NCI-H1436 (cell line): ENCODE measurements at places on chromosomes 5 and 9.

DNA sequence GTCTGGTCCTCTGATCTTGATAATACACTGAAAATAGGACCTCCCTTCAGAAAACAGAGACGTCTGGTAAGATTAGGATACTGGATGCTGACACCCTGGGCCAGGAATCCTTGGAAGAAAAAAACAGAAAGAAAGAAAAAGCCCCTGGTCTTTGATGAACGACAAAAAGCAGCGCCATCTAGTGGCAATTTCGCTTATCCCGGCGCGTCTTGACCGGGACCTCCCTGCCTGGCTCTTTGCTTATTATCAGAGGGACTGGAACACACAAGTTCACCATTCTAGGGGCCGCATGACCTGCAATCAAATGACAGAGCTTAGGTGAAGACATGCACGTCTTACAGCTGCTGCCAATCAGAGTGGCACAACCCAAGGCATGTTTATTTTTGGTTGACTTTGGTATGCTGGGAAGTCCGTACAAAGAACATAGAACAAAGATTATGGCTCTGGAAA, 114.9 kb upstream of the NFIB start:
- peak; percentile 79 for DNase-seq

- DNase-seq = no peak
Measured at GRCh38 chr5:57598756-57599155, 116.1 kb upstream of the ACTBL2 start.

DNA sequence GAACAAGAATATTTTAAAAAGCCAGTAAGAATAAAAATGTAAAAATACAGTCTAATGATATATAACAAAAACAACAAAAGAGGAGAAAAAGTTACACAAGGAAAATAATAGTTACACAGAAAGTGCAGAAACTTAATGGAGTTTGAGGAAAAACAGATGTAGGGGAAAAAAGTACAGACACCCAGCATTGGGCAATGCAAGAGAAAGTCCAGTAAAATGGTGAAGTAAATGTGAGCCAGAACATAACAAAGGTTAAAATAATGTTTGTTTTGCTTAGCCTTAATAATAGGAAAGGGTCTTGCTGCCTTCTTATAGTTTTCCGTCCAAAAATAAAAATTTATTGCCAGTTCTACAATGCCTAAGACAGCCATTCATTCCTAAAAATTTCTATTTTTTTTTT, 364.2 kb downstream of the NNT start:
- DNase-seq = no peak

- no peak for DNase-seq
Measured at GRCh38 chr9:96868709-96869108, 14.4 kb upstream of the ZNF782 start.

- DNase-seq = no peak
Measured at GRCh38 chr5:175837171-175837699, 34.1 kb upstream of the CPLX2 start.

GRCh38 chr5:15791859-15792258, 291.9 kb downstream of the FBXL7 start:
- no peak for DNase-seq

- no peak for DNase-seq
Measured at GRCh38 chr9:2216591-2216990, 201.4 kb downstream of the SMARCA2 start.

GRCh38 chr9:108615152-108615551, 240.6 kb downstream of the ACTL7B start:
- DNase-seq = no peak

GRCh38 chr9:95477441-95477840, 39.3 kb downstream of the PTCH1 start:
- DNase-seq = no peak

DNA sequence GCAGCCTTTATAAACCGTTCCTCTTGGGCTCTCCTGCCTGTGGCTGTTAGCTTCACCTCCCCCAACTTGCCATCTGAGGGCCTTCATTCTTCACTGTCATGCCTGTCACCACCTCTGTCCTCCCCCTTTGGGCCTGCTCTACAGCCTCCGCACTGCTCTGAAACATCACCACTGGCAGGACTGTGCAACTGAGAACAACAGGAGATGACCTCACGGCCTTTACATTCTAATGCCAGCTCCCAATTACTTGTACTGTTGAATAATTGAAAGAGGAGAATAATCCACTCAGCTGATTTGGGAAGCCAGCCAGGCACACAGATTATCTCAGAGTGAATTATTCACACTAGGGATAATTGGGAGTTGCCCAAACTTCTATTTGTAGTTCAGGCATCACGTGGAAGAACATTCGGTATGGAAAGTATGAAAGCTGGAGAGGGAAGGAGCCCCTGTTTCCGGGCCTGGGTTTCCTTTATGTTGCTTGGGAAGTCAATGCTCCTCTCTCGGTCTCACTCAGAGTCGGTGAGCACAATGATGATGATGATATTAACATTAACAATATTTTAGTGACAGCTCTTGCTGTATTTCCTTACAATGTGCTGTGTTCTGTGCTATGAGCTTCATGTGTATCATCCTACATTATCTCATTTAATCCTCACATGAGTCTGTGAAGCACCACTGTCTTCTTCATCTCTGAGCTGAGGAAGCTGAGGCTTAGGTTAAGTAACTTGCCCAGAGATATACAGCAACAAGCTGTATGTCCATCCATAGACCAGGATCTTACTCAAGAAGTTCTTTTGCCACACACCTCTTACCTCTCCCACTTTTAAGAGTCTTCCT, 99.3 kb upstream of the LRRTM2 start:
- no peak for DNase-seq

DNA sequence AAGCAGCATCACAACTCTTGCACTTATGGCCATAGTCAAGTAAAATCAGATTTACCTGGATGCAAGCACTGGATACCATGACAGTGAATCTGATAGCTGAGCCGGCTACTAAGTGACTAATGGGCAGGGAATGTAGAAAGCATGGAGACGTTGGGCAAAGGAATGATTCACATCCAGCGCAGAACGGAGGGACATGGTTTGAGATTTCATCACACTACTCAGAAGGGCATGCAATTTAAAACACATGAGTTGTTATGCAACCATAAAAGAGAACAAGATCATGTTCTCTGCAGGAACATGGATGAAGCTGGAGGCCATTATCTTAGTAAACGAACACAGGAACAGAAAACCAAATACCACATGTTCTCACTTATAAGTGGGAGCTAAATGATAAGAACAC, 169.1 kb upstream of the PIK3R1 start:
- DNase-seq = no peak

- no peak for DNase-seq
Measured at GRCh38 chr9:136675477-136676296, 11.6 kb downstream of the AGPAT2 start.

- no peak for DNase-seq
Measured at GRCh38 chr5:74111764-74112163, 485.8 kb downstream of the ARHGEF28 start.

GRCh38 chr5:32984851-32985610, 273.9 kb downstream of the NPR3 start:
- DNase-seq = no peak

DNA sequence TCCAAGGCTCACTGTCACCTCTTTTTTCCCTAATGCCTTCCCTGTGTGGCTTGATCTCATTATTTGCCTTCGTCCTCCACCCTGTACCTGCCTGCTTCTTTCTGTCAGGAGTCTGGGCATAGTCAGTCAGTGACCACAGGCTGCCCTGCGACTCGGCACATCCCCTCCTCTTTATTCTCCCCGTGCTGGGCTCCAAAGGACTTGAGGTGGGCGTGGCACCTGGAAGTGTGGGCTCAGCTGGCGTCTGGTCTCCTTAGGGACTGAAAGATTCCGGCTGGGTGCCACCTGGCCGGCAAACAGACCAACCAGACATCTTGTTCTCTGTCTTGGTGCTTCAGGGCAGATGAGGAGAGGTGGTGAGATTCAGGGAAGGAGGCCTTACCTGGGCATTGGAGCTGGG, 29.6 kb upstream of the PRDM12 start:
- DNase-seq = no peak

DNA sequence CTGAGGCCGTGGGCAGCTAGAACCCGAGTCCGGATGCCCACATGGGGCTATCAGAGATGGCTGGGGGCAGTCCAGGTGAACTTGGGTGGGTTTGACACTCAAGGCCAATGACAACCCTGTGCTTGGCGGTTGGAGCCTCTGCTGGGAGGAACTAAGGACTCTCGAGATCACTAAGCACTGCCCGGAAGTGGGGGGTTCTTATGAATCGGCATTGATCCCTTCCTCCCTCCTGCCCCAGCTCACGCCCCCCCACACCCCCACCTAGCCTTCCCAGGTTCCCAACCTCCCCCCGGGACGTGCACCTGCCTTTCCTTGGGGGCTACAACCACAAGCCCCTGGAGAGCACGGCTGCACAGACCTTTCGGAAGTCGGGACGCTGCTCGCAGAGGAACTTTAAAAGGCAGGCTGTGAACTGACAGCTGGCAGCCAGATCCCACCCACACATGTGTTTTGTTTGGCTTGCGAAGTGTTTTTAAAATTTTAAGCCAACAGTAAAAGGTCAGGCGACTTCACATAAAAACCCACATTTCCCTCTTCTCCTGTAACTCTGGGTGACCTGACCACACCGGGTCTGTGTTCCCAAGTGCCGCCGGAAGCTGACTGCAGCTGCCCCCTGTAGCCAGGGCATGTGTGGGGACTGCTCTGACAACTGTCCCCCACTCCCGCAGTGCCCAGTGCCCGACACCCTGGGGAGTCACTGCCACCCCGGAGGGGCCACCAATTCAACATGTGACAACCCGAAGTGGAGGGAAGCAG, 5.1 kb upstream of the RALGDS start:
- DNase-seq = no peak

DNA sequence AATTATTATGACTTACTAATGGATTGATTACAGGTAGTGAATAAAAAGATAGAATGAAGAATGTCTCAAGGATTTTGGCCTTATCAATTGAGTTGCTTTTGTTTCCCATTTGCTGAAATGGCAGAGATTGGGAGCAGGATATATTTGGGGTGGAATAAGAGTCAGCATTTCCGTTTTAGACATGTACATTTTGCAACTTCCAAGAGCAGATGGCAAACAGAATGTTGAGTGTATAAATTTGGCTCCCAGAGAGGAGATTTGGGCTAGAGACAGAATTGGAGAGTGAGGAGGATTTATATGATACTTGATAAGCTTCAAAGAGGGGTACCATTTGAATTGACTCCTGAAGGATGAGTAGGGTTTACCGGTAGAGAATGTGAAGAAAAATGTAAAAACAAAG, 437.9 kb upstream of the PAPPA start:
- DNase-seq = no peak

- no peak for DNase-seq
Measured at GRCh38 chr5:10639846-10640368, 76.0 kb downstream of the ANKRD33B start.

GRCh38 chr5:150320044-150320613, 17.4 kb upstream of the ARSI start:
- no peak for DNase-seq

DNA sequence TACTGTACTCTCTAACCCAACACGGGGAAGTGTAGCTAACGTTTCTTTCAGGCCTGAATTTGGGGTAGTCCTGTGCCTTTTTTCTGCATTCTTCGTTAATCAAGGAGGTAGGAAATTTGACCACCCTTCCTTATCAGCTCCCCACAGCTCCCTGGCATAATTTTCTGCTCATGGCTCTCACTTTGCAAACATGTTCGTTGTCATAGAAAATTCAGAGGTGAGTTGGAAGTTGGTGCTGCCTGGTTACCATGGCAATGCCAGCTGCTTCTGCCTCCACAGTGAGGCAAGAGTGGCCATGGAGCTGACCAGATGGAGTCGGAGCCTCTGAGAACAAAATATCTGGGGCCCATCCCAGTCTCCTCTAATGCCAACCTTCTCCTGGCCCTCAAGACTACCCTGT, 116.6 kb upstream of the BOD1 start:
- DNase-seq = no peak

- no peak for DNase-seq
Measured at GRCh38 chr5:7388553-7388952, 7.4 kb upstream of the ADCY2 start.

DNA sequence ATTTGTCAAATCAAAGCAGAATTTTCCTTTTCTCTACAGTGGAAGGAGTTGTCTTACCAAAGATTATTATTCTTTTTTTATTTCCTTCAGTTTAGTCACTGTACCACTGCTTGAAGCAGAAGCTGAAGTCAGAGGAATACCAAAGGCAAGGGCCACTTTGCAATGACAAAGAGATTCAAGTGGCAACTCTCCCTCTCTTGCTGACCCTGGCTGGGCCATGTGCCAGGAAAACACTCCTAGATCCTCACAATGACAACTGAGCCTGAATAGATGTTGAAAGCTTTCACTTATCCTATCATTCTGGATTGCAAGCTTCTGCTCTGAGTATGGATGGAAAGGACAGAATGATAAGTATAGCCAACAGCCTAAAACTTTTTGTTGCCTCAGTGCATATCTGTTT, 618.3 kb downstream of the NR2F1-AS1 start:
- DNase-seq = peak; percentile 71

DNA sequence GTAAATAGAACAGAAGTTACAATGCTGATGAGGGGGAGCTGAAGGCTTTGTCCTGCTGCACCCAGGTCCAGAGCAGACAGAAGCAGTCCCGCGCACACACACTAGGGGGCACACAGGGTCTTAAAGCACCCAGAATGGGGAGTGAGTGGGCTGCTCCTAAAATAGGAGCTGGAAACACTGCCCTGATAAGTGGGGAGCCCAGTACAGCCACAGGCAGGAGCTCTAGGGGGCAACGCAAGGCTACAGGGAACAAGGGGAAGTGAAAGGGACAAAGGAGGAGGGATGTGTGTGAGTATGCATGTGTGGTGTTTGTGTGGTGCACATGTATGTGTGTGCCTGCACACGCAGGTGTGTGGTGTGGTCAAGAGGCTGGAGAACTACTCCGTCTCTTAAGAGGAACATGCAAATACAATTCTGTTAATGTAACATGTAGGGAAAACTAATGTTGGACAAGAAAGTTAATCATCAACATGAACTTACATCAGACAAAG, 191.5 kb downstream of the ROR2 start:
- DNase-seq = no peak

- DNase-seq = no peak
Measured at GRCh38 chr5:102531506-102531905, 32.7 kb upstream of the SLCO6A1 start.

- no peak for DNase-seq
Measured at GRCh38 chr9:112822618-112823017, 68.1 kb downstream of the SLC46A2 start.

- DNase-seq = peak; percentile 25
Measured at GRCh38 chr9:72362680-72363139, 2.3 kb downstream of the ZFAND5 start.

GRCh38 chr5:174413567-174414314, 310.6 kb upstream of the MSX2 start:
- no peak for DNase-seq

DNA sequence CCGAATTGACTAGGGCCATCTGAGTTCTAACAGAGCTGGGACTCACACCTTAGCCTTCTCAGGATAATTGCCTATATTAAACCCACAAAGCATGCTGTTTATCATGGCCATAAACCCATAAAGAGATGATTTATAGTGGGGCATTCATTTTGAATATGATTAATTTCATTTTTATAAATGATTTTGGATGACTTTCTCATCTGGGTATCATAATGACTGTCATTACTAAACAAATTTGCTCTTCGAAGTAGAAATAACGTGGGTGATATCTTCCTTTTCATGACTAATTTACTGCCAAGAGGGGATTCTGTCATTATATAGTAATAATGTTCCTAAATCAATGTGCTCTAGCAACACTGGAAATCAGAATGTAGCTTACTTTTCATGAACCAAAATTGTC, 498.2 kb downstream of the CDH12 start:
- DNase-seq = no peak
